ENCODE measurements at places on chromosomes 12 and 14.

GRCh38 chr14:35215110-35215813 is 76.9 kb upstream of the PSMA6 start:
- DNase-seq, result no peak

DNA sequence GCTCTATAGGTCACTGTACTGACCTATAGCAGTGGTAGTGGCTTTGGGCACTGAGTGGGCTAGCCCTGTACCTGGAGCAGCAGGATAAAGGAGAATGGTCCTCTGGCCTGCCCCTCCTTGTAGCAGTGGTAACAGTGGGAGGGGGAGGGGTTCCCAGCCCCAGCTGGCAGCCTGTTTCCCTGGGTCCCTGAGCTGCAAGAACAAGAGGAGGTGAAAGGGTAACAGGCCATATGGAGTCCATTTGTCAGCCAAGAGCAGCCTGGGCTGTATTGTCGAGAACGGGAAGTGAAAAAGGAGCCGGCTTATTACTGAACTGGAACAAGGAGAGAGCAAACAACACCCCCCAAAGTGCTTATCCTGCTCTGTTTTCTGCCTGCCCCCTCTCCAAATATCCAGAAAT is 73.8 kb upstream of the SRSF5 start:
- DNase-seq, result no peak

GRCh38 chr14:55697414-55697861 is 117.4 kb downstream of the KTN1 start:
- no peak for DNase-seq

DNA sequence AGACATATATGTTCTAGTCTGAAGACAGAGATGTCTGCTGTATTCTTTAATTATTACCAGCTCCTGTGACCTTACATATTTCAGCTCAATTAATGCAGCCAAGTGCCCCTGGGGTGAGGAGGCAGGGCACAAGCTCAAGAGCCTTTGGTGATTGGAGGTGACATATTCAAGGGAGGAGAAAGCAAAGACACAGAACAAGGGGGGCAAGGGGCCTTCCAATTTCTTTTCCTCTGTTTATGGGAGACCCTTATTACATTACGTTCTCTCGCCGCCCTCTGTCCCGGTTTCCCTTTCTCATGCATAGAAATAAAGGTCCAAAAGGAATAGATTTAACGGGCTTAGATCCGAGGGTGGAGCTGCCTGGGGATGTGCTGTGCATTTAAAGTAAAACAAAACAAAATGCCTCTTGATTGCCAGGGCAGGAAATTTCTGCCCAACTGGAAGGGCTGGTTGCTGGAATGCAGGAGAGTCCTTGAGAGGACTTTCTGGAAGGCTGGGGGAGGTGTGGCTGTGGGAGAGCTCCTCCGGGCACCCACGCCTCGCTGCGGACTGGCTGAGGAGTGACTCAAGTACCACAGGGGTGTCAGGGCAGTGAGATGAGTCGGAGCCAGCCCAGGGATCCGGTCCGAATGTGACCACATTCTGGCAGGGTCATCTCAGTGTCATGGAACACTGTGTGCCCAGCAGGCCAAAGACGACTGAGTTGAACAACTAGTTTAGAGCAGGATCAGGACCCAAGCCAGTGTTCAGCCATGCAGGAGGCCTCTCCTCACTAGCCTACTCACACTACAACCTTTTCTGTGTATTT is 32.1 kb upstream of the GSG1 start:
- no peak for DNase-seq

DNA sequence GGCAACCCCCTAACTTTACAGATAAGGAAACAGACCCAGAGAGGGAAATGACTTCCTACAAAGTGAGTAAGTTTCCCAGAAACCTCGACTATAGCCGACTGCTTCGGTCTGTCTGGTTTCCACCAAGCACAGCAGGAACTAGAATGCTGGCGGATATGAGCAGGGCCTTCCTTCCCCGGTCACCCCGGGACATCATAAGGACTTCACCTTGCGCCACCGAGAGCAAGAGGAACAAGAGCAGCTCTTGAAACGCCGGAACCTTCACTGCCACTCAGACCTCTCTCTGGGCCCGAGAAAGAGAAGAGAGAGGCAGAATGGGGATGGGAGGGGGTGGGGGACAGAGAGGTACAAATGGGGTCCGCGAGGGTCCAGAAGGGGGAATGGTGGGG is 29.4 kb upstream of the GPR68 start:
- DNase-seq, result no peak

GRCh38 chr12:12779007-12779406 is 6.5 kb upstream of the APOLD1 start:
- DNase-seq, result no peak

GRCh38 chr12:105099356-105099755 is 8.2 kb upstream of the WASHC4 start:
- DNase-seq, result no peak

- DNase-seq, result no peak
These were observed 23.2 kb downstream of the NRDE2 start for GRCh38 chr14:90308561-90308960.

- no peak for DNase-seq
These were observed 169.8 kb downstream of the LRIG3 start for GRCh38 chr12:58750484-58750883.

- no peak for DNase-seq
These were observed 52.3 kb upstream of the CCND2 start for GRCh38 chr12:4221258-4221620.

DNA sequence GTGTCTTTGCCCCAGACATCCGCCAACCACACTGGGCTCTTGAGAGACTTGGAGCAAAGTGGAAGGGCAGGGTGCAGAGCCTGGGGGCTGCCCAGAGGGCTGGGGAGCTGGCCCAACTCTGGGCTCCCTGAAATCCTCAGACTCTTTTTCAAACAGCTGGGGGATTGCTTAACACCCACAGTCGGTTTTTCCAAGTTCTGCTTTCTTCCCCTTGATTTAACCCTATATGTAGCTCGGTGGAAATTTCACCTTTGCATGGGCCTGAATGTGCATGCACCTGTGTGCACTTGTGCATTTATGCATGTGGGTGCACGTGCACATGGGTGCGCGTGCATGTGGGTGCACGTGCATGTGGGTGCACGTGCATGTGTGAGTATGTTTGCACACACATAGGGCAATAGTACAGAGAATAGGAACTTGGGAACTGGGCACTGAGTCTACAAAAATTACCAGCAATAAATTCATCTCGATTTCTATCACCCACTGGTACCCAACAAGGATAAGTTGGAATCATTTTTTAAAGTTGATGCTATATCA is 52.3 kb upstream of the RFLNA start:
- no peak for DNase-seq

DNA sequence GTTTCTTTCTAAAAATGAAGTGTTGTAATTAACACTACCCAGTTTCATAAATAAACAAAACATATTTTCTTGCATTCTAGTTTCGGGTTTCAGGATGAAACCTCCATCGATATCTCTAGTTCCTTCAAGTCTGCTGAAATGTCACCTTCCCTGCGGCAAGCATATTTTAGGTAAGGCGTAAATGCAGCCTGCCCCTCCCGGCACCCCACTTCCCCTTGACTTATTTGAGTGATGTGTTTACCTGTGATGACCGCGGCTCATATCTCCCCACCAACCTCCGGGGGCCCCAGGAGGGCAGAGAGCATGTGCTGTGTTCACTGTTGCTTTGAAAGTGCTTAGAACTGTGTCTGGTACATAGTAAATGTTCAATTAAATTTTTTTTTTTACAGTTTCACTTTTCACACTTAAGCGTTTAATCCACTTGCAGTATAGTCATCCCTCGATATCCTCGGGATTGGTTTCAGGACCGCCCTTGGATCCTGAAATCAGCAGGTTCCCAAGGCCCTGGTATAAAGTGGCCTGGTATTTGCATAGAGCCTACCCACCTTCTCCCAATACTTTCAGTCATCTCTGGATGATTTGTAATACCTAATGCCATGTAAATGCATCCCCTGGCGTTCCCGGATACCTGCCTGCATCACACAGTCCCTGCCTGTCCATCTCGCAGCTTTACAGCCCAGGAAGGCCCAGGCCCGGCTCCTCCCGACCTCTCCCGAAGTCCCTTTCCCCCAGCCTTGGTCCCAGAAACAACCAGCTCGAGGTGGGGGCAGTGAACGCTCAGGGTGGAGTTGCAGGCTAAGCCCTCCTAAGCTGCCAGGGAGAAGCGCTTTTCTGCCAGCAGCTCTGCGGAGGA is 40.2 kb upstream of the FBRSL1 start:
- DNase-seq, result no peak

DNA sequence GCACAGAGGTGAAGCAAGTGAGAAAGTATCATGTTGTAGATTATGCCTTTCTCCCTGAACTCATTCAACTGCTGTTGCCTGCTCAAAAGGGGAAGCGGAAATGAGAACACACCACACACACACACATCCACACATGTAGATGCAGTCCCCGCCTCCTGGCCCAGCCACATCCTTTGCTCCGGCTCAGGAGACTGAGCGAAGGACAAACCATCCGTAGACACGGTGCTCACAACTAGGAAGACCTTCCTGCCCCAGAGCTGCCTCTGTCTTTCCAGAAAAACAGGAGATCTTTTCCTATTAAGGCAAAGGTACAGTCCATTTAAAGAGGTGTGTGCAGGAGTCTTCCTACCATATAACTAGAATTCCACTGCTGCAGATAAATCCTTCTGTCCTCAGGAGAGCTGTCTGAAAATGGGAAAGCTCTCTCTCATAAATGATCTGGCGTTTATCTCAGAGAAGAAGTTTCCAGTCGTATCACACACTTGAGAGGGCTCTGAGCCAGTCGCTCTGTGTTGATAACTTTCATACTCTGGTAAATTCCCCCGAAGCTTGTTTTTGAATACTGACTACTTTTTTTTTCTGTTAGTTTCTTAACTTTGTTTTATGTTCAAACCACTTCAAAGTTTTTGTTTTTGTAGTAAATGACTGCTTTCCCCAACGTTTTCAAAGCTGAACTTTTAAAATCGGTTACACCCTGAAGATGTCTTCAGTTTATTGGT is at the start of gene TESPA1:
TSS of gene TESPA1 (minus strand) at position 105 of the 719 bp plus-strand sequence. CDS start 10,200 bp downstream, outside the sequence.
- peak; percentile 43 for DNase-seq

- DNase-seq, result no peak
These were observed 1.1 kb downstream of the SAV1 start for GRCh38 chr14:50666772-50667683.

GRCh38 chr12:10408842-10409241 is 715 bp downstream of the KLRC4 start:
- DNase-seq, result no peak

DNA sequence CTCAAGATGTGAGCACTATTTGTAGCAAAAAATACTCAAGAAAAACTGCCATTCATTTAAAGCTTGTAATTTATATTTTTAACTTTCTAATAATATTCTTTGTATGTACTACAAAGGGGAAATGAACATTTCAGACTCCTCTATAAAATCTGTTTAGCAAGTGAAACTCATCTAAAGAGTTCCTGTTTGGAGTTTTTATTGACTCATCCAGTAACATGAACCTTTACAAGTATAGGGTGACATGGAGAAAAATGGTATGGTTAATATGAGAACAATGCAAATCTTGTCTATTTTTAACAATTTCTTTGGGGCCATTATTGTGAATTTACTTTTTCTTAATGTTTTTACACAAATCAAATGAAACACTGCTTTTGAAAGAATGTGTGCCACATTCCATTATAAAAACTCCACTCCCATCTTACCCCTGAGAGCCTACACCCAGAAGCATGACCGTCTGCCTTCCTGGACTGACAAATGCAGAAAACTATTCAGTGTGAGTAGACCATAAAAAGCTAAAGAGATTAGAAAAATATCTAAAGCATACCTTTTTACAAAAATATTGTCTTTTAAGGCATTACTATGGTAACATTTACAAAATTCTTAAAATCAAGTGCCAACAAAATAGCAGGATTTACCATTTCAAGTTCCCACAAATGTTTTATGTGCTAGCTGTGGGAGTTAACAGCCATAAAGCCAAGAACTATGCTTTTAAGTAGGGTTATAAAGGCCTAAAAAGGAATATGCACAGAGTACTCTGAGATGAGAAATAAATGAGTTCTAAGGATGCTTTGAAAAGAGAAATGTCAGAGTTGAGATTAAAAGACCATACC is 144.0 kb downstream of the ADAMTS20 start:
- no peak for DNase-seq

DNA sequence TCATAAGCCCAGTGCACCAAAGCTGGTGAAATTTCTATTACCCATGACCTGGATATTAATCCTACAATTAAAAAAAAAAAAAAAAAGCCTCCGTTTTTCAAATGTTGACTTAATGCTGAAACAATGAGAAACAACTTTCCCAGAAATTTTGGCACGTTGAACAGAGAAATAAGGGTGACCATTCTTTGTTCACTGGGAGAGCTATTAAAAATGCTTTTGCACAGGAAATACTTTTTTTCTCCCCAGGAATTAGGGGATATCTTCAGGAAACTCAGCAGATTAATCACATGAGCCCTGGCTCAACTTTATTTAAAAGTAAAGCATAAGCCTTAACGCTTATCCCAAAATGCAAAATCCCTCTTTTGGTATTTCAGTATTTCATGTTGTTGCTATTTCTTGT is 54.8 kb upstream of the FLRT2 start:
- no peak for DNase-seq

DNA sequence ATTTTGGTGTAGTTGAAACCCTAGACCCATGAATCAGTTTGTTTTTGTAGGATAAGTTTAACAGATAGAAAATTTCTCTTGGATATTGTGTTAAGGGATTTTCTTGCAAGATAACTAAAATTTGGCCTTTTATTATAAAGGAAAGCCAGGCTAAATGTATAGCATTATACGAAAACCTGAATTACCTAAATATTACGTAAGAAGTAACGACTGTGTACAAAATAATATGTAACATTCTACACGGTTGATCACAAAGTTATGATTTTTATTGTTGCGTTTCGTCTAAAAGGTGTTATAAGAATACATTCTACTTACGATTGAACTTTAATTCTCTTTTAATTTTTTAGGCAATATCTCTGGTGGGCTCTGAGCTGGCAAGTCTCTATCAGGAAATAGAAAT is 63.9 kb downstream of the KNTC1 start:
- no peak for DNase-seq

GRCh38 chr14:52071675-52072074 is 2.8 kb upstream of the NID2 start:
- DNase-seq, result no peak

GRCh38 chr12:26017484-26018211 is 59.2 kb downstream of the RASSF8 start:
- no peak for DNase-seq
